ENCODE measurements at places on chromosomes 1 and 21. TPM values are rescaled to one million over a fixed set of nuclear protein-coding genes. Genes with fewer than 3 reads are reported as not detected.

DNA sequence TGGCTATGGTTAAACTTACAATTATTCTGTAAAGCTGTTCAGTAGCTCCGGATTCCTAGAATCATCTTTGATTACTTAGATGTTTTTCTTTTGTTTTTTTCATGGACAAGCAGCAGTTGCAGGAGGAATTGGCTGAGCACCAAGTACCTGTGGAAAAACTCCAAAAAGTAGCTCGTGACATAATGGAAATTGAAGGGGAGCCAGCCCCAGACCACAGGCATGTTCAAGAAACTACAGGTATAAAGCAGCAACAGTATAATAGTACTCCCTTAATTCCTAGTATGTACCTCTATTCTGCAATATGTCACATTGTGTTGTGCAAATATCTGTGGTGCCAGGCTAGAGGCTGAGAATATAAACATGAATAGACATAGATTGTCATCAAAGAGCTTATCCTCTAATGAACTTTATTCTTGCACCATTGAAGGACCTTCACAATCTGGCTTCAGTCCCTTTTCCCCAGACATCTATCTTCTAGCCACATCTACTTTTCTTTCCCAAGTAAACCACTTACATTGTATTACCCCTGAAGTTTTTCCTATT, 132.3 kb upstream of the BMP8A start:
- no peak for DNase-seq

- DNase-seq, result no peak
Measured at GRCh38 chr1:231431665-231432415, 9.8 kb upstream of the EGLN1 start.

DNA sequence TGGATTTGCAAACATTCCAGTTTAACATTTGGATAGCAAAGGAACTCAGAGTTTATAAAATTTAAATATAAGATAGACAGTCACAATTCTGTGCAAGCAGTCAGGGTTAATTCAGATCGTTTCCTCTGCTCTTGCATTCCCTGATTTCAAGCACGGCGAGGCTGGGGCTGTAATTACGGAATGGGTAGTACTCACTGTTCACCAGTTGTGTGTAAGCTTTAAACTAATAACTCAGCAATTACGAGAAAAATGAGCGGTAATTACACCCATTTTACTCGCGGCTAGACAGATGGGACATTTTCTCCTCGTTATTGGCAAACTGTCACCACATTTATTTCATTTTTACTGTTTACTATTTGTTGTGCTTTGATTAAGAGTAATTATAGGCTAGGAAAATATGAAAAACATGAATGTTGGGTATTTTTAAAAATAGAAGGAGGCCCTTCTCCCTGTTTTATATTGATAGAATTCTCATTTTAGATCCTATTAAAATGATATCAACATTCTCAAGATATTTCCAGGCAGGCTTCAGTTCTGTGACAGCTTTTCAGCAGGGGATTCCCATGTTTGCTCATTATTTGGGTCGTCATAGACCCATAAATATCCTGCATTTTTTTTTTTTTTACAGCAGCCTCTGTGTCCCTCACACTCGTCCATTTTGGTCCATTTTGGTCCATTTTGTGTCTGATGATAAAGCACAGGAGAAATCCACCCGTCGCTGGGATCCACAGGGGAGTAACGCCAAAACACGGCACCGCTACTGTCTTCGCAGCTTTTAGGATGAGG, 208.3 kb downstream of the DSCAM start:
- DNase-seq, result no peak

DNA sequence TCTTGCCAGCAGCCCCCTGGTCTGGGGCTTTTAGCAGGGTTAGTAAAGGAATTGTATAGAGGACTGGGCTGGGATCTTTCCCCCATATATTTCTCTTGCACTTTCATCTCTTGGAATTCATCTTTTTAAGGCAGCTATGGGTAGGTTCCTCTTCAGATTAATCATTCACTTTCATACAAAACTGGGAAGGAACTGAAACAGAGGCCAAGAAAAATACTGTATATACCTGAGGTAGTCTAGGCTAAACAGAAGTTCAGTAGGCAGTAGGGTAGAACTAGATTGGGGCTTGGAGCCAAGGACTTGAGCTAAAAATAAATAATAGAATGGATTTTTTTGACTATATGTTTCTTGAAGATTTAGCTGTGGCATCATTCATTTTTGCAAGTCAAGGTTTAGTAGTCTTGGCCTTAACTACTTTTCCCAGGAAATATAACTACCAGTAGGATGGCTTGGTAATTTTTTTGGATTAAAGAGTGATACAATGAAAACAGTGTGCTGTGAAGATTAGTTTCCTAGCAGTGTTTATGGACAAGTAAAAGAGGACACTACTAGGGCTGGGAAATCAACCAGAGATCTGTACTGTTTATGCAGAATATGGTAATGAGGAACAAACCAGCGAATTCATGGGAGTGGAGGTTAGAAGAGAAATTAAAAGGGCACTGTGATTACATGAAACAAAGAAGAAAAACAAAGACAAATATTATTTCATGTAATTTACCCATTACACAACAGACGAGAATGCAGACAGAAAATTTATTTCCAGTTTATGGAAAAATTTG, 50.9 kb upstream of the PTGS2 start:
- DNase-seq, result no peak

GRCh38 chr1:49051647-49052046, 275.0 kb upstream of the BEND5 start:
- DNase-seq, result no peak

DNA sequence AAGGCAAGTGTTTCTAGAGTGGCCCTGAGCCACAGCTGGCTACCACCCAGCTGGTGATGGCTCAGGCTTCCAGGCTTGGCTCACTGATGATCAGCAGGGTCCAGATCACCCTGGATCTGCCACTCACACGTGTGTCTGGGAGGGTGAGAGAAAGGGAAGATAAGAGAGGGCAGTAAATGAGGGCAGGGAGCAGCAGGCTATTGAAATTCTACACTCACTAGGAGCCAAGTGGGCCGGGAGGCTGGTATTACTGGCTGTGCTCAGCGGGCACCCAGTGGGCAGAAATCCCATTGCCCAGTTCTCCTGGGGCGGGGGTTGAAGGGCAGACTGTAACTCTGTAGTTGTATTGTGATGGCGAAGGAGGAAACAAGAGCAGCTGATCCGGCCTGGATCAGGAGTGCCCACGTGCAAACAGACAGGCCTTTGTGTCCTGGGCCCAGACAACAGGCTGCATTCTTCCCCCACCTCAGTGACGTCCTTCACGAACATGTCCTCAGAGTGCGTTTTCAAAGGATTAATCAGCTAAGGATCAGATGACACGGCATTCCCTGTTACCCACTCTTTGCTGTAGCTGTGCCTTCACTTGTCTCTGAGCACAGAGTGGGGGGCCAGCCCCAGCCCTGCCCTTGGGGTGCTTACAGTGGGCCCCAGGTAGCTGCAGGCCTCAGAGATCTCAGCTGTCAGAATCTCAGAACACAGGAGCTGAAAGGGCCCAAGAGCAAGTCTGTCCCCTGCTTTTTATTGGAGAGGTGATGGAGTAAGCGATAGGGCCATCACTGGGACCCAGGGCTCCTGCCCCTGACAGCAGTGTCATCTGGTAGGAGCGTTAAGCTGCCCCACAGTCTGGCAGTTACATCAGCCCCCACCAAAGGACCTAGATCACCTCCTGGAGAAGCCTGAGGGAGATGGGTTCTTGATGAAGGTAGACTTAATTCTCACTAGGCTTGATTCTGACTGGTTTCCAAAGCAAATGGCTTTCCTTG, 60.5 kb downstream of the ATP1A1 start:
- peak; percentile 77 for DNase-seq

Gene LRRIQ3
- total RNA-seq, result 0.82 TPM

Gene PRPF38B
- total RNA-seq, result 7.7 TPM

All from heart left ventricle (tissue), 16 donors.